ENCODE measurements at places on chromosomes 3 and 15. TPM values are rescaled to one million over a fixed set of nuclear protein-coding genes. Genes with fewer than 3 reads are reported as not detected.

DAZL gene
- not detected for polyA plus RNA-seq

DNA sequence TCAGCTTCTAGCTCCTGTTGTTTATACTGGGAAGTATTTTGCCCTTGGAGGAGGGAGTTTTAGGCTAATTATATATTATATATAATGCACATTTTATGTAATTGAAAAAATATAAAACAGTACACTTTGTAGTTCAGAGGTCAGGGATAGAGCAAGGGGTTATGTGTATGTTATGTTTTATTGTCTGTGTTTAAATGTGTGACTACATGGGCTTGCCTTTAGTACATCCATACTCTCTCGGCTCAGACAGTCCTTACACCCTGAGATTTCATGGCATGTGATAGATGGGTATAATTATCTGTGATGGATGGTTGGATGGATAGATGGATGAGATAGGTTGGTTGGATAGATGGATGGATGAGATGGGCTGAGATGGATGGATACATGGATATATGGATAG lies 17.4 kb upstream of the ST3GAL6 start:
- no peak for DNase-seq

- DNase-seq = no peak
Measured at GRCh38 chr3:178761024-178761423, 224.8 kb downstream of the KCNMB2 start.

IL16 gene
- 5.2 TPM for polyA plus RNA-seq

GRCh38 chr3:154458560-154458959 lies 28.6 kb upstream of the GPR149 start:
- DNase-seq = no peak

GOLGA8H gene
- 0.70 TPM for polyA plus RNA-seq

DNA sequence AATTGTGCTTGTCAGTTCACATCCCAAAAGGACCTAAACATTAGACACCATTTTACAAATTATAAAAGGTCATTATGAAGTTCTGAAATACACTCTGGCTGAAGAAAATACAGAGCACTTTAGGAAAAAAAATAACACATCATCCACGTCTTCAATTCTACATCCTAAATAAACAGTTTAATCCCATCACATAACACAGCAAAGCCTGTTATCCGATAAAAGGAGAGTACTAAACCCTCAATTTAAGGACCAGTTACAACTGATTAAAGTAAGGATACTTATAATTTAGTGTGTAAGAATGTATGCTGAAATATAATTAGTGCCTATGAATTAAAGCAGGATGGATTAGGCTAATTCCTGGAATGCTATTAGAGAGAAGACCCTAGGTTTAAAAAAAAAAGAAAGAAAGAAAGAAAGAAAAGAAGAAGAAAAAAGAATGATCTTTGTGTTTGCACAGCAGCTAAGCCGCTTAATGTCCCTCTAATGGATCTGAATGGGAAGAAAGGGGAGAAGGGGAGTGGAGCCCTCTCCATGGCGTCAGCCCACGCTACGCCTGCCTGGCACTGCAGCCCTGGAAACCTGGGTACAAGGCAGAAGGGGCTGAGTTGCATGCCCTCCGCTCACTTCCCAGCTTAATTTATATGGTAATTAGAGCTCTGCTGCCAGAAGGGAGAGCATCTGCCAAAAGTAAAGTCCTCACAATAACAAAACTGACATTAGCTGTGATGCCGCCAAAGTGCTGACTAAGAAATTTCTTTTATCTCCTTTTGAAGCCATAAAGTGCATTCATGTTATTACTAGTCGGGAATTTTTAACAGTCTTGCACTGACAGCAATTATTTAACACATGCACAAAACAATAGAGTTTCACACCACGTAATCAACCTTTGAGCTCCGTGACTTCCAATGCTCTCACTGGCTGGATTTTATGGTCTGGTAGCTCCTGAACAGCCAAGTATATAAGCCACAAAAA lies 90.0 kb downstream of the FSIP1 start:
- peak; percentile 55 for DNase-seq

DGKG gene
- 0.95 TPM for polyA plus RNA-seq

All from renal pelvis (tissue), 12 donors.